ENCODE measurements at places on chromosomes 3 and 15.

GRCh38 chr3:2023959-2024358 lies 74.7 kb upstream of the CNTN4 start:
- no peak for DNase-seq

DNA sequence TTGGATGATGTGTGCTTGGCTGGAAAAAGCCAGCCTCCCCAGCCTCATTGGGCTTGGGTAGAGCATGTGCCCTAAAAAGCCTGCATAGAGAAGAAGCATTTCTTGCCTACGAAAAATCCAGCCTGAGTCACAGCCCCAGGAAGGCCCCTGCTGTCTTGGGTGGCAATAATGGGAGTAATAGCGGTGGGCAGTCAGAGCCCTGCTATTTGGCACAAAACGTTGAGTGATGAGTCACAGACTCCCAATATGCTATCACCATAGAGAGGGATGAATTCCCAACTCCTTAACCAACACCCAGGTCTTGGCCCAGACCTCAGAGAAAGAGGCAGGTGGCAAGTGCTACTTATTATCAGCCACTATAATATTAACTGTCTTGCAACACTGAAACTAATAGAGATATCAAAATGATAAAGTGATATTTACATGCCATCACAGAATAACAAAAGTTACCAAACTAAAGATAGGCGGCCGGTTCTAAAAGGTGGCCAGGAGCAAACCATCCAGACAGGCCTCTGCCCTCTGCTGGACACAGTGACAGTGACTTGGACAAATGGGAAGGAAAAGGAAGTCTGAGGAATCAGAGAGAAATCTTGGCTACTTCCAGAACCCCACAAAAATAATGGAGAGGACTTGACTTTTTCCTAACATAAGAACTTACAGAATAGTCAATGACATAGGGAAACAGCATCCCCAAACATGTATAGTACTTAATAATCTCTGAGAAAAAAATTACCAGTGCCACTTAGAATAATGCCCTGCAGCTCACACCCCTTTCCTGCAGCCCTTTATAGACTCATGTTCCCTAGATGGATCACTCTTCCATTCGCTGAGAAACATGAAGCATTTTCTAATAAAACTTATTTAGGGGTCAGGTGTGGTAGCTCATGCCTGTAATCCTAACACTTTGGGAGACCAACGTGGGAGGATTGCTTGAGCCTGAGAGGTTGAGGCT lies 51.9 kb upstream of the MUC13 start:
- peak; percentile 15 for DNase-seq

GRCh38 chr15:57884936-57885335 lies 178.4 kb downstream of the POLR2M start:
- DNase-seq = no peak

DNA sequence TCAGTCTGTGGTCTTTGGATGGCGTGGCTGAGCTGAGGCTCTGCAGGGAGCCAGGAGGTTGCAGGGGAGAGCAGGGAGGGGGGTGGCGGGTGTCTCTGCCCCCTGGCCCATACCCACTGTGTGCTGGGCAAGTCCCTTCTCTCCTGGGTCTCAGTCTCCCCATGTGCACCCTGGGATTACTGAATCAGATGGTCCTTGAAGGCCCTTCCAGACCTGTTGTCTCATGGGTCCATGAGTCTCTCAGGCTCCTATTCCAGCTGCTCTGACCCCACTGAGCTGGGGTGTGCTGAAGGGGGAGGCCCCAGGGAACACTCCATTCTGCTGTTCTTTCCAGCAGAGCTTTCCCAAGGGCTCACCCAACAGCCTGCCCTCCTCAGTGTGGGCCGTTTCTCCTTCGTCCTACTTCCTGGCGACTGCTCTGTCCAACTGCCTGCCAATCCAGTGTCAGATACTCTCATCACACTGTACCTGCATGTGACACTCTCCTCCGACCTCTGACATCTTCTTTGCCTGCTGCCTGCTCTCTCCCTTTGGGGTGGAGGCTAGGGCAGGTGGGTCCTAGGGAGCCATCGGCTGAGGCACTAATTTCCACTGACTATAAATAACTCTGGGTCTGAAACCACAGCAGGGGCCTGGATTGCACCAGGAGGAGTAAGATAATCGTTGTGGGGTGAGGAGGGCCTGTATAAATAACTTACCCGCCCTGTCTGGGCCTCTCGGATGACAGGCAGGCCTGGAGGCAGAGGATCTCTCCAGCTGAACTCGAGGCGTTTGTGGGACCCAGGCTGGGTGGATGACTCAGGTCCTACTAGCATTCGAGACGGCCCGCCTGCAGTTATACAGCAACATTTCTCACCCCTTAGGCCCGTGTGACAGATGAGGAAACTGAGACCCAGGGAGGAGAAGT lies 67.1 kb downstream of the ATP2B2 start:
- peak; percentile 41 for DNase-seq

DNA sequence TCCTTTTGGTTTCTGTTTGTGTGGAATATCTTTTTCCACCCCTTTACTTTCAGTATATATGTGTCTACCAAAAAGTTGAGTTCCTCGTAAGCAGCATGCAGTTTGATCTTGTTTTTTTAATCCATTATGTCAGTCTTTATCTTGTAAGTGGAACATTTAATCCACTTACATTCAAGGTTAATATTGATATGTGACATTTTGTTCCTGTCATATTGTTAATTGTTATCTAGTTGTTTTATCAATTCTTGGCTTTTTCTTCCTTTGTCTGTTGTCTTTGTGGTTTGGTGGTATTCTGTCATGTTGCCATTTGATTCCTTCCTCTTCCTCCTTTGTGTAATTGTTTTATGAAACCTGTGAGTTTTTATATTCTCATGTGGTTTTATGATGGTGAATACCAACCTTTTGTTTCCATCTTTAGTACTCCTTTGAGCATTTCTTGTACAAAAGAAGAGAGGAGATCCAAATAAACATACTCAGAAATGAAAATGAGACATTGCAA lies 43.4 kb upstream of the XCR1 start:
- DNase-seq = no peak

DNA sequence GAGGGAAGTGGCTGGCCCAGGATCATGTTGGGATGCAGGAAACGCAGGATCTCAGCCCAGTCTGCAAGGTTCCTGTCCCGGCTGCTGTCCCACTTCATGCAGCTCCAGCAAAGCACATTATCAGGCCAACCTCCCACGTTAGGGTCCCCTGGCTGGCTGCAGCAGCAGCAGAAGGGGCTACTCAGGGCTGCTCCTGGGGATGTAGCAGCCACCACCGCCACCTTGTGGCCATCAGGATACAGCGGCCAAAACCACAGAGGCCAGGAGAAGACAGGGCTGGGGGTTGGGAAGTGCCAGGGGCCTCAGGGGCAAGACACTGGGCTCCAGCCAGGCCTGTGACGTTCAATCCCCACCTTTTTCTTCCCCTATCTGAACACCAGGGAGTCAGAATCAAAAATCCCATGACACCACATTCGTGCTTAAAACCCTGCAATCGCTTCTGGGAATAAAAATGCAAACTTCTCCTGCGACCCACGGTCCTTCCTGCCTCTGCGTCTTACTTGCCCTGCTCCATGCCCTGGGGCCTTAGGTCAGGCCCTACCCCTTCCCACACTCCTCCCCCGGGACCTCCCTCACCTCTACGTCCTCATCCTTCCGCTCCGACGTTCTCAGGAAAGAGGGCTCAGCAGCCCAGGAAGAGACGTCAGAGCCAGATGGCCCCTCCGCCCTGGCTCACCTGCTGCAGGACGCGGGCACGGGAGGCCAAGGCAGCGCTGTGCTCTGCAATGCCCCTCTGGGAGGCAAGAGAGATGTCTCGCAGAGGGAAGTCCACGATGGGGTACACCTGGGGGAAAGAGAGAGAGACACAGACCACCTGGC lies 21.5 kb downstream of the SSUH2 start:
- DNase-seq = peak; percentile 83

DNA sequence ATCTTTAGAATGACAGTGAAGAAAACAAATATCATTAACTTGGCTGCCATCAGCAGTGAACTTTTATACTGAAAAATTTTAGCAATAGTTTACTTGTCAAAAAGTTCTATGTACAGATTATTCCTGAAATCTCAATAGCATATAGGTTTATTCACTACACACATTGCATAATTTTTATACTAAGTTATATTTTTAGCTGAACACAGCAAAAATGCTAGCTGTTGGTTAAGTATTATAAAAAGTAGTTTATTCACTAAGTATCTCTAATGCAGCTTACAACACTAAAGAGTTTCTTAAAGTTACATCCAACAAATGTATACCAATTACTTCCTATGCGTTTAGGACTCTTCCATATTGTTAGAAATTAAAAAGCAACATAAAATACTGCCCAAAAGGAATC lies 131.9 kb downstream of the SCAPER start:
- DNase-seq = no peak

DNA sequence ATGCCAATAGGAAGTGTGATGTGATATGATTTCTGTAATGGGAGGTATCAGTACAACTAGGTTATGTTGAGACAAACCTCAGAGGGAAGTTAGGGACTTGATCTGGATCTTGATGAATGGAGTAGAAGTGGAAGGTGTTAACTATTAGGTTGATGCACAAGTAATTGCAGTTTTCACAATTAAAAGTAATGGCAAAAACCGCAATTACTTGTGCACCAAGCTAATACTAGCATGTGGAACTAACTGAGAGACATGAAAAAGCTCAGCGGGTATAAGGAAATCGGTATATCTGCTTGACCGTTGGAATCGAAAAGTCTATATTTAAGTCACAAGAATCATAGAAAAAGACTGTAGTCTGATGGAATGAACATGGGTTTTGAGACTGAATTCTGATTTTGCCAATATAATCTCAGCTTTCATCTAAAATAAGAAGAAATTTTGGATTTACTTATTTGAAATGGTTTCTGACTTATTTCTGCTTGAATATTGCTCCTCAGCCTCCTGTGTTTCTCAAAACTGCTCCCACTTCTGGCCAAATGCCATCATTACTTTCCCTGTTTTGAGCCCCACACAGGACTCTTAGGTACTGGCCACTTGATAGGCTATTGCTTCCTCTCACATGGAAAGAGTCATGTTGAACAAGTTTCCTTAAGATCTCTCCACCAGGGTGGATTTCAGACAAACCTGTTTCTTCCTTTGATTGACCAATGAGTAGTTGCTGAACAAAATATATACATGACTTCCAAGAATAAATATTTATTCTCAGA lies 271.5 kb upstream of the COL8A1 start:
- DNase-seq = no peak

DNA sequence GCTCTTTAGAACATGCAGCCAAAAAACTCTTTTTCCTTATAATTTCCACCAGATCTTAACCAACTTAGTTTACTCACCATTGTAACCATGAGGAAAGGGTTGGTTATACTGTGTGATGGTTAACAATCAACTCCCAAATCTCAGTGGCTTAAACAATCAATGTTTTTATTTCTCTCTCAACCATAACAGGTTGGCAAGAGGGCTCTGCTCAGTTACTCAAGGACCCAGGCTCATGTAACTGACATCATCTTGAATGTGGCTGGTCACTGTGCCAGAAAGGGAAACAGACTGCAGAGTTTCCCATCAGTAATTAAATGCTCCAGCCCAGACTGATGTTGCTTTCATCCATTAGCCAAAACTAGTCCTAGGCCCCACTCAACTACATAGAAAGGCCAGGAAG lies 69.0 kb downstream of the ANKRD28 start:
- DNase-seq = no peak

DNA sequence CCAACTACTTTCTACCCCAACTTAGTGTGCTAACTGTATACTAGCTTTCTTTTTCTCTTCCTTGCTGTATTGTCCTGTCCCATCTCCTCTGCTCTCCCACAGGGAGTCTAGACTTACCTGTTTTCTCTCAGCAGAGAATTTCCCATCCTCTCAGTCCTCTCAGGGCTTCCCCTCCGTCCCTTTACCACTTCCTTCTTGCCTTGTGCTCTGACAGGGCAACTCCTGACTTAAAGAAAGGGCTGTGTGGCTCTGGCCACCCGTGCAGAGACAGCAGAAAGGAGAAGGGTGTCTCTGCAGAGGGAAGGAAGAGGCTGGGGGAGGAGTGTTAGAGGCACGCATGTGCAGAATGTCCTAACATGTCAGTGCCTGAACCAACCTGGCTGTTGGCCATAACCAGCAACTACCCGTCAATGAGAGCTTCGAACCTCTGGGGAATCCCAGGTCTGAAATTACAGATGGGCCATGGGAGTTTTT lies at the start of gene GCSAM:
GCSAM (minus strand) TSS at position 274 of the 474 bp plus-strand sequence; CDS start at position 146, 128 bp downstream.
- DNase-seq = no peak

- no peak for DNase-seq
Measured at GRCh38 chr15:74857671-74858368, 14.9 kb upstream of the ULK3 start.

DNA sequence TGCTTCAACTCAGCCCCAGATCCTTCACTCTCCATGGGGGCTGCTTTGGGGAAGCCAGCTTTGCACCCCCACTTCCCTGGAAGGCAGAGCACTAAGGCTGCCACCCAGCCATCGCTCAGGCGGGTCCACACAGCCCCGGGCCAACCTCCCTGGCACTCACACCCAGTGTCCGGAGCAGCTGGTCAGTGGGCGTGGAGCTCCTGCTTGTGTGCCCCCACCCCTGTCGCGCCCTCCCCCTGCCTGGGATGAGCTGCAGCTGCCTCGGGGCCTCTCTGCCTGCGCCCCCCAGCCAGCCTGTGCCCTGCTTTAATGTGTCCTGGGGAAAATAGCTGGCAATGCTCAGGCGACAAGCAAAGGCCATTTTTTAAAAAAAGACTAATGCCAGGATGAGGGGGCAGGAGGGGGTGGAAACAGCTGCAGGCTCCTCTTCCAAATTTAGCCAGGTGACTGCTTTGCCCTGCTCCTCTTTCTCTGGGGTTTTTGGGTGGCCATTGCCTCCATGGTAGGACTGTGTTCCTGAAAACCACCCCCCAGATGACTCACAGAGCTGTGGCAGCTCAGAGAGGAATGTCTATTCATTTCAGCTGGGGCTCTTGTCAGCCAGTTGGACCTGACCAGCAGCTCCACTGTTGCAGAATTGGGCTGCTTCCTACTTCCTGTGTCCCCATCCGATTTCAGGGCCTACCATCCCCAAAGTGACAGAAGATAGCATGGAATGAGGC lies 65.0 kb downstream of the CEMIP start:
- DNase-seq = no peak

- no peak for DNase-seq
Measured at GRCh38 chr3:112117841-112118571, 15.0 kb downstream of the GCSAM start.

GRCh38 chr3:180828723-180829408 lies 83.6 kb upstream of the FXR1 start:
- DNase-seq = no peak

GRCh38 chr15:99635794-99636193 lies 70.0 kb downstream of the MEF2A start:
- DNase-seq = no peak

DNA sequence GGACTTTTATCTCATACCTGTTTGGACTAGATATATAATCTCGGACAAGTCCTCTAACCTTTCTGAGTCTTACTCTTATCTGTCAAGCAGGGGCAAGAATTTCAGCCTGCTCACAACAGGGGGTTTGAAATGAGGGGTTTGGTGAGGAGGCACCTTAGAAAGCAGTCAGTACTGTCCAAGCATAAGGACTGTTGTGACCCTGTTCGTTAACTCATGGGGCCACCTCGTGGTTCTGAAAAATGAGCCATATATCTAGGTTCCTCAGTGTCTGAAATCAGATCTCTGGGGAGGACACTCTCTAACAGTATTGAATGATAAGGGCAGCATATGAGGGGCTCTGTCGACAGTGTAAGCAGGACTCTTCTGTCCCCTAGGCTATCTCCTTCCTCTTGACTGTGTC lies 7.2 kb upstream of the TIMP4 start:
- no peak for DNase-seq

Data from nephron progenitor cell (in vitro differentiated cells).